ENCODE measurements at places on chromosomes 7 and 10.

GRCh38 chr10:123154711-123155505 lies 706 bp downstream of the BUB3 start:
- DNase-seq, result peak; percentile 40

DNA sequence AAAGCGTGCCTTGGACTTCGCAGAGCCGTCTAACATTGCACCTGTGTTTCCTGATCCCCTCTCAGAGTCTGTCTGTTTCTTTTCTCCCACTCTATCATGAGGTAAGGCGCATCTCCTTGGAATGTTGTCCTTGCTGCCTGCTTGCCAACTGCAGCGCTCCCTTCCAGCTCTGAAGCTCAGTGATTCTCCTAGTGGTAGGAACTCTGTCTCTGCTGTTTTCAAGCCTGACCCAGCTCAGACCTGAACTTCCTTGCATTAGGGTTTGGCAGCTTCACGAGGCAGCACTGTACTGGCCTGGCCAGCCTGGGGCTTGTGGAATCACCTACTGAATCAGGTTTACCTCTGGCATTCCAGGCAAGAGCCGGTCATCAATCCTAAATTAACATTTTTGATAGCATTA lies 123.9 kb downstream of the CREB5 start:
- DNase-seq, result peak; percentile 56

DNA sequence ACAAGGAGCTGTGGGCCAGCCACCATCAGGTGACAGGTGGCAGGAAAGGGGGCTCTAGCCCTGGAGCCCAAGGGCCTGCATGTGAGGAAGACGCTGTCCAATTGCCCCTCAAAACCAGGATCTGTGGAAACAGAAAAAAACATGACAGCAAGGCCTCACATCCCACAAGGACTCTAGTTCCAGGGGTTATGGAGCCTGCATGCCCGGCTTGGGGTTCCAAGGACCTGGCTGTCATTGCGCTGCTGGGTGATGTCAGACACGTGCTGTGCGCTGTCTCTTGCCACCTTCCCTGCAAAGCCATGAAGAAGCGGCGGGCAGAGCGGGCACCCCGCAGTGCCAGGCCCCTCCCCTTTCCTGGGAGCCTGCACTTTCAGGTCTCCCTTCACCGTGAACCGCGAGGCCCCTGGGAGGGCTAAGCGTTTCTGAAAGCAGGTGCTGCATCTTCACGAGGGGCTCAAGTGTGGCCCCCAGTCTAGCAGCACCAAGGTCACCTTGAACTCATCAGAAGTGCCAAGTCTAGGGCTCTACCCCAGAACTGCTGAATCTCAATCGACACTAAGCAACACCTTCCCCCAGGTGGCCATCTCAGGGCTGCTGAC lies 15.1 kb upstream of the CRYGN start:
- no peak for DNase-seq

DNA sequence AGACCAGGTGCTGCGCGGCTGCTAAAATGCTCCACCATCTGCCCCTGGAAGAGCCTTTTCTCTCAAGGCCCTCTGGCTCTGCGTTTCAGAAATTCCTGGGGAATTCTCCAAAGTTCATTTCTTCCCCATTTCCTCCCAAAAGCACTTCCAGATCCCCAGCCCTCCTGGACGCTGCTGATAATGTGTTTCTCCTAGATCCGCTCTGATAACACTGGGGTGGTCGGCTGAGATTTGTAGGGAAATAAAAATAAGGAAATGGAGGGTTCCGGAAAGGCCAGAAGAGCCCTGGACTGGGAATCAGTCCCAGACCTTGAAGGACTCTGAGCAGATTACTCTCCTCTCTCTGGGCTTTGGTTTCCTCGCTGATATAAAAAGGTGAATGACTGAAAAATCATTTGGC lies 28.1 kb downstream of the COL13A1 start:
- DNase-seq, result no peak

Data from IMR-90 (cell line).